ENCODE measurements at places on chromosomes 16 and 17. TPM values are rescaled to one million over a fixed set of nuclear protein-coding genes. Genes with fewer than 3 reads are reported as not detected.

DNA sequence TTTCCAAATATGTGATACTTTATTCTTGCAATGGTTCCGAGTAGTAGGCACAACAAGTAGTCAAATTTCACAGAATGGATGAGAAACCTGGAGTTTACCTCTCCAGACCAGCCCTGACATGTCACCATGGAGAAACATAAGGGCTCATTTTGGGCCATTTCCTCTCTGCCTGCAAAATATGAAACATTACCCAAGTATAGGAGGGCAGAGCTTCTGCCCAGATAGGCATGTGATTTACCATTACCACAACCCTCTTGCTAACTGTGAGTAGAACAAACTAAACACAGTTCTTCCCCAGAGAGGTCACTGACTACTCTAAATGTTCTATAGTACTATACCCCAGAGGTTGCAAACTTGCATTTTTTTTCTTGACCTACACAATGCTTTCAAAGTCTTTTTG, 15.7 kb upstream of the KPNB1 start:
- peaks cover 3% of the 10 kb centered on the region for H3K4me1 ChIP-seq
- H3K36me3 ChIP-seq = peaks cover 21% of the 10 kb centered on the region
- no peak overlapping the region for H3K27ac ChIP-seq
- DNase-seq = no peak
- H3K4me3 ChIP-seq = no peak overlapping the region
- no peaks in the 10 kb centered on the region for H3K27me3 ChIP-seq

DNA sequence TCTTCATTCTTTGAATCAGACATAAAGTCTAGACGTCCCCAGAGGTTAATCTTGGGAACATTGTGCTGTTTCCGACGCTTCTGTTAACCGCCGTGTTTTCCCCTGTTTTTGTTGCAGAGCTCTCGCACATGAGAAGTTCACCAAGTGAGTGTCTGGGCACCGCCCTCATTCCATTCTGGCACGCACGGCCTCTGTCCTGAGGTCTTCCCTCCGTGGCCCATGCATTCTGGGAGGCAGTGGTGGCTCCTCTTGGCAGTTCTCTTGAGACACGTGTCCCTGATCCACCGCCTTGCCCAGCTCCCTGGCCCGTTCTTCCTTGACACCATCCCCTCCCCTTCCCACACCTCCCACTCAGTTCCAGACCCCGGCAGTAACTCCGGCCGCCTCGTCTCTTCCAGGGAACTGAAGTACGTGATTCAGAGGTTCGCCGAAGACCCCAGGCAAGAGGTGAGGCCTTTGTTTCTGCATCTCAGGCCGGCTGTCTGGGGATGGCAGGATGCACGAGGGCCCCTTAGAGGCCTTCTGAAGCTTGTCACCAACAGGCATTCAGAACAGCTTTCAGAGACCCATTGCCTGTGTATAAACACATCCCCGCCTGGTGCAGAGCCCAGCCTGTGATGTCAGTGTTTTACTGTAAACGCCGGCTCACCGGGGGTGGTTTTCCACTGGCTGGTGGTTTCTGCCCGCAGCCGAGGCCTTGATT, 85.9 kb upstream of the PLCG2 start:
- no peak overlapping the region for H3K4me3 ChIP-seq
- H3K36me3 ChIP-seq = no peaks in the 10 kb centered on the region
- no peaks in the 10 kb centered on the region for H3K27me3 ChIP-seq
- peaks cover 33% of the 10 kb centered on the region for H3K4me1 ChIP-seq
- H3K27ac ChIP-seq = no peak overlapping the region
- DNase-seq = no peak

The ABCA9 gene
- total RNA-seq = 11.6 TPM

GRCh38 chr16:53022374-53022773, 30.3 kb downstream of the CHD9NB start:
- H3K4me3 ChIP-seq = no peak overlapping the region
- H3K36me3 ChIP-seq = no peaks in the 10 kb centered on the region
- no peaks in the 10 kb centered on the region for H3K27me3 ChIP-seq
- H3K4me1 ChIP-seq = no peaks in the 10 kb centered on the region
- no peak for DNase-seq
- no peak overlapping the region for H3K27ac ChIP-seq

DNA sequence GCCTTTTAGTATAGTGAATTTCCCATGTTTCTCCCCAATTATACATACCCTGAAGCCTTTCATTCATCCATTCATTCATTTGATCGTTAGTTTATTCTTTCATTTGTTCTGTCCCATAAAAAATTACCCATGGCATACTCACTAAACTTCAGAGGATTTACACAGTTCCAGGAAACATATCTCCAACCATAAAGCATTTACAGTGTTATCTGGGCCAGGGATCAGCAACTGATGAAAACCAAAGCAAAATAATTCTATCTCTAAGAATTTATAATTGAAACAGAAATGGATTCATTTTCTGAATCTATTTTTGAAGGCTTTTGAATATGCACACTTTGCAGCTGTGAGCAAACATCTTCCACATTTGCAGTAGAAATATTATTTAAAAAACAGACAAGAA, 547.7 kb downstream of the KCNJ2 start:
- no peaks in the 10 kb centered on the region for H3K36me3 ChIP-seq
- DNase-seq = no peak
- no peak overlapping the region for H3K4me3 ChIP-seq
- H3K27ac ChIP-seq = no peak overlapping the region
- no peaks in the 10 kb centered on the region for H3K4me1 ChIP-seq

DNA sequence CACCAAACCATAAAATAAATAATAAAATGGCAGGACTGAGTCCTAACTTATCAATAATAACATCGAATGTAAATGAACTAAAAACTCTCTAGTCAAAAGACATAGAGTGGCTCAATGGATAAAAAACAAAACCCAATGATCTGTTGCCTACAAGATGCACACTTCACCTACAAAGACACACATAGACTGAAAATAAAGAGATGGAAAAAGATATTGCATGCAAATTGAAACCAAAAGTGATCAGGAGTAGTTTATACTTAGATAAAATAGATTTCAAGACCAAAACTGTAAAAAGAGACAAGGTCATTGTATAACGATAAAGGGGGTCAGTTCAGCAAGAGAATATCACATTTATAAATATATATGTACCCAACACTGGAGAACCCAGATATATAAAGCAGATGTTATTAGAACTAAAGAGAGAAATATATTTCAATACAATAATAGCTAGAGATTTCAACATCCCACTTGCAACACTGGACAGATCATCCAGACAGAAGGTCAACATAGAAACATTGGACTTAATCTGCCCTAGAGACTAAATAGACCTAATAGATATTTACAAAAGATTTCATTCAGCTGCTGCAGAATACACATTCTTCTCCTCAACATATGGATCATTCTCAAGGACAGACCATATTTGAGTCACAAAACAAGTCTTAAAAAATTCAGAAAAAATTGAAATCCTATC, 29.8 kb downstream of the SLC47A2 start:
- H3K27ac ChIP-seq = no peak overlapping the region
- H3K27me3 ChIP-seq = no peaks in the 10 kb centered on the region
- no peaks in the 10 kb centered on the region for H3K4me1 ChIP-seq
- no peak overlapping the region for H3K4me3 ChIP-seq
- H3K36me3 ChIP-seq = no peaks in the 10 kb centered on the region

The PYY gene
- not detected for total RNA-seq

The TEKT5 gene
- 2.8 TPM for total RNA-seq

GRCh38 chr17:63349478-63350000, 96.6 kb downstream of the CYB561 start:
- DNase-seq = no peak
- no peaks in the 10 kb centered on the region for H3K27me3 ChIP-seq
- H3K36me3 ChIP-seq = no peaks in the 10 kb centered on the region
- no peak overlapping the region for H3K4me3 ChIP-seq
- H3K4me1 ChIP-seq = no peaks in the 10 kb centered on the region

- DNase-seq = no peak
- no peaks in the 10 kb centered on the region for H3K36me3 ChIP-seq
- H3K4me3 ChIP-seq = no peak overlapping the region
- H3K27ac ChIP-seq = no peak overlapping the region
- H3K27me3 ChIP-seq = no peaks in the 10 kb centered on the region
These were observed 54.1 kb upstream of the CREBBP start for GRCh38 chr16:3934491-3935181.
